ENCODE measurements at places on chromosomes 4 and X.
A peak's percentile ranks its signal among the peaks of the same experiment; 100 is the strongest.

DNA sequence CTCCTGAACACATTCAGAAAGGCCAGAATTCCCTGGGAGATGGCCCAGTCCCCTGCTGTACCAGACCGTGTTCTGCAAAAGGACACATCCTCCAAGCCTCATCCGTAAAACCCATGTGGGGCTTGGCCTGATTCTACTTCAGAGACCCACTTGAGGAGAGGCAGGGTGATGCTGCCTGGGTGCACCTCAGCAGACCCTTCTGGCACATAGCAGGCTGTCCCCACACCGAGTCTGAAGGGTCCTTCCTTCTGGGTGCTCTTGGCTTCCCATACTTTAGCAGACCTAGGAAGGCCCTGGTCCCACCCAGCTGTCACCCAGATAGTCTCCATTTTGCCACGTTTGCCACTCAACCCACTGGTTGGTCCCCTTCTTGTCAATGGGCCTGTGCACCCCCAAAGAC, 270.1 kb upstream of the AGTR2 start:
- no peak for DNase-seq

DNA sequence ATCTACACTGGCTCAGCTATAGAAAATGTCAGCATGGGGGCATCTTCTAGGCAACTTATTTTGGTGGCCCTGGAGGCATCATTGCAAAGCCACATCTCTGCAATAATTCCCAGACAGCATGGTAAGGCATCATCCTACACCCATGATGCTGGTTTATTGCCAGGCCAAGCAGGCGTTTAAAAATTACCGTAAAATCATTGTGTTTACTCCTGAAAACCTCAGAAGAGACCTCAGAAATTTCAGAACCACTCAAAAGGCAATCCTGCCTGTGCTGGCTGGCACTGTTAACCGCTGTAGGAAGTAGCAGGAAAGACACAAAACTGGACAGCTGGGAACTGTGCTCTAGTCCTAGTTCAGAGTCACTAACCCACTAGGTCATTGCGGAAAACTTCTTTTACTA, 63.2 kb downstream of the MID1 start:
- DNase-seq = no peak

DNA sequence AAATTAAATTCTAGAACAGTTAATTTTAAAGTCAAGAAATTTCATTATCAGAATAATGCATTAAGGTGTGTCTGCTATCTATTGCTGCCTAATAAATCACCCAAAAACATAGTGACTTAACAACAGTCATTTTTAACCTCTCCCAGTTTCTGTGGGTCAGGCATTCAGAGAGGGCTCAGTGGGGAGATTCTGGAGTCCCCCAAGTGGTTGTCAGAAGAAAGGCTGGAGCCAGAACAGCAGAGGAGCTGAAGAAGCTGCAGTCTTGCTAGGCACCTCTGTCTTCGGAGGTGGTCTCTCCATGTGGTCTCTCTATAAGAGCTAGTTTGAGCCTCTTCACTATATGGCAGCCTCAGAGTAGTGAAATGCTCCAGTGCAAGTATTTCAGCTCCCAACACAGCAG, 9.3 kb upstream of the HOPX start:
- DNase-seq = no peak

DNA sequence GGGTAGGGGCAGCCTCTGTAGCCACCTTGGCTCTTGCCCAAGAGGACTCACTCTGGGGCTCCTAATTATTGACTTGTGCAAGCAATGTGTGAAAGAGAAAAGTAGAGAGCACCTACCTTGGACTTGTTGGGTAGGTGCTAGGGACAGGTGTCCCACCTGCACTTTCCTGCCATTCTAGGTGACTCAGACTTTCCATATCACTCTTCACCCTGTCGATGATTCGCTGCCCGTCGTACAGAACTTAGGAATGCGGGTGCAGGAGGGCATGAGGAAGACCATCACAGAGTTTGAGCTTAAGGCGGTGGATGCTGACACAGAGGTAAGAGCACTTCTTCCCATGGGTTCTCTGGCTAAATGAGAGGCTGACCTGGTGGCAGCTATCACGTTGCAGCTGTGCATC, 87.3 kb upstream of the ANXA3 start:
- no peak for DNase-seq

- DNase-seq = no peak
Measured at GRCh38 chr4:2570551-2571222, 34.2 kb downstream of the FAM193A start.

GRCh38 chr4:7365462-7366179, 69.1 kb downstream of the PSAPL1 start:
- no peak for DNase-seq

GRCh38 chr4:88900432-88900831, 156.6 kb downstream of the FAM13A start:
- DNase-seq = no peak

GRCh38 chr4:151807220-151807619, 46.4 kb upstream of the GATB start:
- peak; percentile 11 for DNase-seq

DNA sequence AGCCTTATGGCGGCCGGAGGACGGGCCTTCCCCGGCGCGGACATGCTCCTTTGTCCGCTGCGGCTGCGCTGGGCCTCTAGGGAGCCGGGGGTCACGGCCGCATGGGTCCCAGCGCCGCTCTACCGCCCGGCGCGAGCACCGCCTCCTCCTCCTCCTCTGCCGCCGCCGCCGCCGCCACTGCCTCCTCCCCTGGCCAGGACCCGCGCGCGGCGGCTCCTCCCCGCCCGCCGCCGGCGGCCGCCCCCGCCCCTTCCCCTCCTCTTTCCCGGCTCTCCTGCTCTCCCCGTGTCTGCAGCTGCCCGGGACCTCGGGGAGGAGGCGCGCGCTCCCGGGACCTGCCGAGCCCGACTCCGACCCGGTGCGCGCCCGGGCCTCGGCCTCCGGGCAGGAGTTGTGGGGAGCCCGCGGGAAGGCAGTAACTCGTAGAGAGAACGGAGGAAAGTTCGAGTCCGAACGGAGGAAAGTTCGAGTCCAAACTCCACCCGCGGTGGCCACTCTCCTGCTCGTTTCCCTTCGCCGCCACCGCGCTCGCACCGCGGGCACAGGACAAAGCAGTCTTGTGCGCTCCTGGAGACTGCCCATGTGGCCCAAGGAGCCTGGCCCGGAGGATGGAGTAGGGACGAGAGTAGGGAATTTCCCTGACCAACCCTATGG, at the start of gene ADGRA3:
Gene ADGRA3 (minus strand): TSS at position 179 of the 654 bp plus-strand sequence. CDS start 282 bp downstream, outside the sequence.
- DNase-seq = peak; percentile 90

Measured in BE2C (cell line).